ENCODE measurements at places on chromosomes 6 and 20. TPM values are rescaled to one million over a fixed set of nuclear protein-coding genes. Genes with fewer than 3 reads are reported as not detected.

The SLX4IP gene
- total RNA-seq, result 7.8 TPM

The AGER gene
- 5.6 TPM for total RNA-seq

The GPX5 gene
- total RNA-seq, result not detected

The HLA-DQA1 gene
- 9.2 TPM for total RNA-seq

The ZNF184 gene
- 19.7 TPM for total RNA-seq

The RAD21L1 gene
- total RNA-seq, result 0.49 TPM

The SPATA25 gene
- 4.4 TPM for total RNA-seq

The MYH7B gene
- total RNA-seq, result 9.8 TPM

The CCN6 gene
- not detected for total RNA-seq

The AMD1 gene
- total RNA-seq, result 94.3 TPM

The NKAIN2 gene
- 51.7 TPM for total RNA-seq

The KDM1B gene
- total RNA-seq, result 30.8 TPM

The MANEA gene
- total RNA-seq, result 7.9 TPM

The RIMS4 gene
- 61.3 TPM for total RNA-seq

The ZKSCAN8 gene
- total RNA-seq, result 32.7 TPM

The SMIM26 gene
- total RNA-seq, result 53.8 TPM

The ATP6V1G2 gene
- total RNA-seq, result 281 TPM

The MOXD1 gene
- total RNA-seq, result 16.9 TPM

The C4A gene
- total RNA-seq, result 140 TPM

The SEMG1 gene
- not detected for total RNA-seq

The ULBP3 gene
- 3.1 TPM for total RNA-seq

The SMOC2 gene
- total RNA-seq, result 9.5 TPM

The FAM83C gene
- not detected for total RNA-seq

The NOX3 gene
- not detected for total RNA-seq

The EHMT2 gene
- total RNA-seq, result 84.7 TPM

The PMEPA1 gene
- 39.3 TPM for total RNA-seq

The ADGB gene
- total RNA-seq, result not detected

The THEMIS gene
- total RNA-seq, result 2.3 TPM

The TREM1 gene
- 0.51 TPM for total RNA-seq

All from dorsolateral prefrontal cortex (tissue), 122 donors.